ENCODE measurements at places on chromosomes 5 and 9.
A peak's percentile ranks its signal among the peaks of the same experiment; 100 is the strongest.

GRCh38 chr9:65435464-65435863, 150.5 kb upstream of the FOXD4L5 start:
- DNase-seq, result no peak

GRCh38 chr9:80899208-80899607, 790.1 kb downstream of the TLE1 start:
- DNase-seq, result no peak

DNA sequence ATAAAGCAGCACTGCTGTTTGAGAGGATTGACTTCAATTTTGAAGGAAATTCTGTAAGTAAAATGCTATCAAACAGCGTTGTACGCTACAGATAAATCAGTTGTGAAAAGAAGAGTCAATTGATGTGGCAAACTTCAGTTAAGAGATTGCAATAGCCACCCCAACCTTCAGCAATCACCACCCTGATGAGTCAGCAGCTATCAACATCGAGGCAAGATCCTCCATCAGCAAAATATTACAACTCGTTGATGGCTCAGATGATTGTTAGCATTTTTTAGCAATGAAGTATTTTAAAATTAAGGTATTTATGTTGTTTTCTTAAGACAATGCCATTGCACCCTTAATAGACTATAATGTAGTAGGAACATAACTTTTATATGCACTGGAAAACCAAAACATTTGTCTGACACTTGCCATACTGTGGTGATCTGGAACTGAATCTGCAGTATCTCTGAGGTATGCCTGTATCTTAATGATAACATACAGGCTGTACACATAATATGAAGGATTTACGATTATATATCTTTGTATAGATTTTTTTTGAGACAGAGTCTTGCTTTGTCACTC, 47.5 kb downstream of the VPS13A start:
- DNase-seq, result peak; percentile 2

DNA sequence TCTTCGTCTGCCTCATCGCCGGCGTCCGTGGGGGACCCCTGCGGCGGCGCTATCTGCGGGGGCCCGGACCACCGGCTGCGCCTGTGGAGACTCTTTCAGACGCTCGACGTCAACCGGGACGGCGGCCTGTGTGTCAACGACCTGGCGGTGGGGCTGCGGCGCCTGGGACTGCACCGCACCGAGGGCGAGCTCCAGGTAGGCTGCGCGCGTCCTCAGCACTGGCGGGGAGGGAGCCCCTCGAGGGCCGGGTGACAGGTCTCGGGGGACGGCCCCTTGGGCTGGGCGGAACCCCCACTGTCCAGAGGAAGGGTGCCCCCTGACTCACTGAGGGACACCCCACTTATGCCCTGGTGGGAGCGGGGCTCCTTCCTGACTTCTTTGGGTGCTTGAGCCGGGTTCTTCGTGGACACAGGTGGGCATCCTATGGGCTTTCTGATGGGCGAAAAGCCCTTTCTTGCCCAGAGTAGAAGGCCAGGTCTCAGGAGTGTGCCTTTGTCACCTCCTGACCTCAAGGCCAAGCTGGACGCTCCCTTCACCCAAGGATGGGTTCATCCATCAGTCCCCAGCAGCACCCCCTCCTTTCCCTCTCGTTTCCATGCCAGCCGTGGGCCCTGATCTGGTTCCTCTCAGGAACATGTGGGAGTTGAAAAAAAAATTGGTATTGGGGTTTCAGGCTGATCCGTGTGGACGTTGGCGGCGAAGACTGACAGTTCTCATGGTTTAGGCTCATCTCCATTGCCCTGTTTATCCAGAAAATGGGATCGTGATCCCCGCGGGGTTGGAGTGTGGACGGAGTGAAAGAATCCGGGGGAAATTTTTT, 564 bp downstream of the SLC25A25 start:
- peak; percentile 30 for DNase-seq

DNA sequence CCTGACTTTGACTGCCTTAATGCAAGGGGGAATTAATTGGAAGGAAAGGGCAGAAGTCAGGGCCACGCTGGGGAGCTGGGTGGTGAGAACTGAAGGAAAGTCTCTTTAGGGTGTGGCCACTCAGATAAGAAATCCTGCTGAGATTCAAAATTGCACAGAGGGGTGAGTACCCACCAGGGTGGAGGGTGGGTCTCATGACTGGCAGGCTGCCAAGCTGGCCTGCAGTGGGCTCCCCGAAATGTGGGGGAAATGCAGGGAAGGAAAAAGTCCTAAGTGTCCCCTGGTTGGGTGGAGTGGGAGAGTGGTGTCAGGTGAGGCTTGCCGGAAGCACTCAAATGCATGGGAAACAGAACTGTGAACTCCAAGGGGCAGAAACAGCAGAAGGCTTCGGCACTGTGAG, 24.1 kb downstream of the TSPAN17 start:
- no peak for DNase-seq

GRCh38 chr5:111070272-111071134, 1.0 kb upstream of the TSLP start:
- peak; percentile 19 for DNase-seq

DNA sequence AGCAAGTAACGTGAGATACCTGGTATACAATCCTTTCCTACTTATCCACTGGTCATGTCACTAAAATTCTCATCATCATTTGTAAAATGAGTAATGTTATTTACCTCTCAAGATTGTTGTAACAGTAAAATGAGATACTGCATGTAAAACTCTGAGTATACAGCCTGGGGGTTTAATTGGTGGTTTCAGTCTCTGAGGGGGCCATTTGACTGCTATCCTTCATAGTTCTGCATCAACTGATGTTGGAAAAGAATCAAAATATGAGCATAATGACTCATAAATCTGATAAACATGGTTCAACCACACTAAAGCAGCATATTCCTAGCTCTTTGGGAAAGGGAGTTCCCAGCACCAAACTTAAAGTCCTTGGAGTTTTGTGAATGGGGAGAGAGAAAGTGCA, 181.0 kb upstream of the GHR start:
- no peak for DNase-seq

GRCh38 chr9:130988905-130989304, 20.1 kb upstream of the LAMC3 start:
- no peak for DNase-seq

GRCh38 chr5:150206098-150206778, 16.4 kb downstream of the SLC6A7 start:
- DNase-seq, result no peak

GRCh38 chr5:140262221-140262620, 40.7 kb downstream of the PFDN1 start:
- DNase-seq, result no peak

GRCh38 chr5:59275510-59276324, 617.8 kb downstream of the PDE4D start:
- no peak for DNase-seq

GRCh38 chr5:178121391-178122276, 8.3 kb downstream of the N4BP3 start:
- DNase-seq, result no peak

GRCh38 chr9:107180206-107180605, 102.9 kb upstream of the RAD23B start:
- DNase-seq, result no peak

- no peak for DNase-seq
Observed at GRCh38 chr9:16628413-16628812, 242.1 kb downstream of the BNC2 start.

- no peak for DNase-seq
Observed at GRCh38 chr5:60738461-60738860, 38.5 kb upstream of the DEPDC1B start.

- no peak for DNase-seq
Observed at GRCh38 chr9:95756986-95757385, 118.5 kb upstream of the ERCC6L2 start.

DNA sequence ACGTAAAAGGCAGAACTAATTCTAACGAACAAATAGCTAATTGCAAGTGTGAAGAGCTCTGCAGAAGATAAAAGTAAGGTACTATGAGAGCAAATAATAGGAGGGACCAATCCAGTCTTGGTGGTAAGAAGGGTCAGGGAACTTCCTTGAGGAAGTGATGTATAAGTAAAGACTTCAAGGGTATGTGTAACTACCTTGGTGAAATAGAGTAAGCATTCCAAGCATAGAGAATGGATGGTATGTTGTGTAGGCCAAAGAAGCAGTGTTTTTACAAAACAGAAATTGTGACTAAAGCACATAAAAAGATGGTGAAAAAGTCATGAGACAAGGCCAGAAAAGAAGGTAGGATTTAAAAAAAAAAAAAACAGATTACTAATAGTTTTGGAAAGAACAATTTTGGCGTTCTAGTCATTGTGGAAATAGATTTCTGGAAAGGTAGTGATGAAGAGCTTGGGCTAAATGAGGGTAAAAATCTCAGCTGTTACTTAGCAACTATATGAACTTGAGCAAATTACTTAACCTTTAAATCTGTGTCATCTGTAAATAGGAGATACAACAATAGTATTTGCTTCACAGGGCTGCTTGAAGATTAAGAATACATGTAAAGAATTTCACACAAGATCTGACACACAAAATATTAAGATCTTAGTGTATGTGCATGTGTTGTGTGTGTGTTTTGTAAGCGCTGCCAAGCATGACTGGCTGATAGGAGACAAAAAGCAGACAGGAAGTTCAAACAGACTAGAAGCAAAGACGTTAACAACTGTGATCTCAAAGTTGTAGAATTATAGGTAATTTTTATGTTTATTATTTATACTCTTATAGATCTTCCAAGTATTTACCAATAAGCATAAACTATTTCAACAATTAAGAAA, 73.5 kb downstream of the NR6A1 start:
- no peak for DNase-seq

GRCh38 chr9:134721344-134721743, 79.7 kb downstream of the COL5A1 start:
- no peak for DNase-seq

DNA sequence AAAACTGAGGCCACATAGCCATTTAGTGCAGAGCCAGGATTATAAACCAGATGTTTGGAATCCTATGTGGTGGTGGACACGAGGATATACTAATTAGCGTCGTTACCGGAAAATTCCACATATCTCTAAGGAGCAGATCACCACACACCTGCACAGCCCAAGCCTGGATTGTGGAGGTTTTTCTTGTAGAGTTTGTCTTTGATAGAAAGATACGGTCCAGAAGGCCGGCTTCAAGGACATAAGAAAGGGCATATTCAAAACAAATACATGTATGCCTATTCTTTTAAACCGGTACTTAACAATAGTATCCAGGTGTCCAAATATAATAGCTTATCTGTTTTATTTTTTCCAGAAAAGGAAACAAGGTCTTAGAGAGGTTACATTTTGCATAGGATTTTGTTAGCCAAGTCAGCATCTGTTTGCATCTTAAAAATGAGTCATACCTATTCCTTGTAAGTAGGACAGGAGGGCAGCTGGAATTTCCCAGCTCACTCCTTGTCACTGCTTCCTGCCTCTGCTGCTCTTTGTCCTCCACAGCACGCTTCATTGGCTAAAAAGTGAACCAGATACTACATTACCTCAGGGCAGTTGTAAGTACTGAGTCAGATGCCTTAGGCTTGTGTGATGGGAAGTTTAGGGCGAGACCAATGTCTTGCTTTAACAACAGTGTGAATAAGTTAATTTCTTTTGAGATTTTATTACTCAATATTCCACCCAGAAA, 3.6 kb downstream of the TMC1 start:
- DNase-seq, result peak; percentile 69

DNA sequence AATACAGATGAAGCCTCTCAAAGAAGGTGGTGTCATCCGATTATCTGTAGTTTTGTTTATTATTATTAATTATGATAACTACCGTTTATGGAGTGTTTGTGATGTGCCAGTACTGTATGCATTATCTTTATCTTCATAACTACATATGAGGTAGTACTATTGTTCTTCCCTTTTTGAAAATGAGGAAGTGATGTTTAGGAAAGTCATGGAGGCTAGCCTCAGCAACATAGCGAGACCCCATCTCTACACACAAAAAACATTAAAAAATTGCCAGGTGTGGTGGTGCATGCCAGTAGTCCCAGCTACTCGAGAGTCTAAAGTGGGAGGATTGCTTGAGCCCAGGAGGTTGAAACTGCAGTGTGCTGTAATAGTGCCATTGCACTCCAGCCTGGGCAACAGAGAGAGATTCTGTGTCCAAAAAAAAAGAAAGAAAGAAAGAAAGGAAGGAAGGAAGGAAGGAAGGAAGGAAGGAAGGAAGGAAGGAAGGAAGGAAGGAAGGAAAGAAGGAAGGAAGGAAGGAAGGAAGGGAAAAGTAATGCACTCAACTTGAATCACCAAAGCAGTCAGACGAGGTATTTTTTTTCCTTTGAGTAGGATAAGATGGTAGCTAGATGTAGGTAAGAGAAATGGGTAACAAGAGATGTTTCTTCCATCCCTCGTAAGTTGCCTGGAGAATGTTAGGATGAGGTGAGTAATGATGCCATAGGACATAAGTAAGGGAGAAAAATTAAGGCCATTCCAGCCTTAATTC, 47.8 kb downstream of the PAM start:
- no peak for DNase-seq

- DNase-seq, result no peak
Observed at GRCh38 chr5:37825334-37825915, 14.4 kb downstream of the GDNF start.

- DNase-seq, result no peak
Observed at GRCh38 chr9:127104581-127105311, 17.7 kb downstream of the ANGPTL2 start.

DNA sequence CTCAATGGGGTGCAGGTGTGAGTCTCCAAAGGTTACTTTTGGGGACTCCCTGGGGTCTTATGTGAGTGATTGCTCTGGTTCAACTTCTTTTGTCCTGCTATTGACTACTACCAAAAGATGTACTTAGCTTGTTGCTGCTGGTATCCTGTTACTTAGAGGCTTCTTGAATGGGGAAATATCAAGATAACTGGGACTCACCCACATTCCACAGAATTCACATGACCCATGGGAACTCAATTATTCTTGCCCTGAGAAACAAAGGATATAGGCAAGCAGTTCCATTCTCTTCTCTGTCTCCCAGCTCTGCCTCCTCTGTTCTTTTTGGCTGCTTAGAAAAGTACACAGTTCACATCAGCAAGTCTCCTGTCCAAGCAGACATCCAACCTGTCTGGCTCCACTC, 105.9 kb downstream of the UNC13B start:
- DNase-seq, result no peak

GRCh38 chr5:98464737-98465330, 308.6 kb upstream of the RGMB start:
- no peak for DNase-seq

- DNase-seq, result no peak
Observed at GRCh38 chr9:94825611-94825958, 99.1 kb downstream of the AOPEP start.

GRCh38 chr5:65072850-65073249, 304.1 kb downstream of the CWC27 start:
- no peak for DNase-seq

DNA sequence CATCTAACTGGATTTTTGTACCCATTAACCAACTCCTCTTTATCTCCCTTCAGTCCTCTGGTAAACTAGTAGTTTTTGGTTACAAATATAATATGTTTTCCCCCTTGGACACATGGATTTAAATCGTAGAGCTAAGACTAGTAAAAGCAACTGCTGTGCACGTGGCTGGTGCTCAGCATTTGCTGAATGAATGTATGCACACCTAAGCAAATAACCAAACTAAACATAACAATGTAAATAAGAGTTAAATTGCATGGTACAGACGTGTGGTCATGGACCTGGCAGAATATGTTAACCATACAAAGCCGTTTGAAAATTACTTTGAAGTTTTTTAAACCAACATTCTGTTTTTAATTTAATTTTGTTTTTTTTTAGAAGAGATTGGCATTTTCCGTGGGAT, 65.2 kb upstream of the FYB1 start:
- DNase-seq, result no peak
